Activated CD8-positive, alpha-beta memory T cell treated with anti-CD3 and anti-CD28 coated beads, Interleukin-2, amount 50 U/mL, for 48 hours (primary cell): ENCODE measurements at places on chromosomes 6 and 20.

- no peak for DNase-seq
Measured at GRCh38 chr6:25056130-25056529, 120.4 kb upstream of the RIPOR2 start.

GRCh38 chr6:24425091-24425490, 22.4 kb downstream of the MRS2 start:
- DNase-seq = no peak

GRCh38 chr6:76230711-76231110, 158.2 kb upstream of the IMPG1 start:
- no peak for DNase-seq

DNA sequence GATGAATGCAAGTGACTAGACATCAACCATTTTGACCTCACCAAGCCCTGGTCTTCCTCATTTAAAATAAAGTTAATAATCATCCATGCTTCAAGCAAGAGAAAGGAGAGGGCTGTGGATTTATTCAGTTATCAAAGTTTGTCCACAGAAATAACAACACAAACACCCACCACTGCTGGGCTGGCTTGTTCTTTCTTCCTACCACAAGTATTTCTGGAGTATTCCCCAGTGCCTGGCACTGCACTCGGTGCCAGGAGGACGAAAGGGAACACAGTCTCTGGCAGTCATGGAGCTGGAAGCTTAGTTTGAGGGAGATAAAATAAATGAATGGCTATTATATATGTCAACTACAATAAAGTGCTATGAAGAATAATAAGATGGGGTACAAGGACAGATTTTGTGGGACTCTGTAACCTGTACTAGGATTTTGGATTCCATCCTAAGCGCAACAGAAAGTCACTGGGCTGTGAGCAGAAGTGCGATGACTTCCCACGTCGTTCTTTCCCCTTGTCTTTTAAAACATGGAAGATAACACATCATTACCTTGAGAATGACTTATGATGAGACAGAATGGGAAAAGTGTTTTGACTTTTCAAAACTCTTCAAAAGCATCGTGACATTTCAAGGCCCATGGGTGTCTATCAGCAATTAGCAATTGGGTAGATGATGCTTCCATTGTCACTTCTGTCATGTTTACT, 74.5 kb upstream of the TRAF3IP2 start:
- no peak for DNase-seq

DNA sequence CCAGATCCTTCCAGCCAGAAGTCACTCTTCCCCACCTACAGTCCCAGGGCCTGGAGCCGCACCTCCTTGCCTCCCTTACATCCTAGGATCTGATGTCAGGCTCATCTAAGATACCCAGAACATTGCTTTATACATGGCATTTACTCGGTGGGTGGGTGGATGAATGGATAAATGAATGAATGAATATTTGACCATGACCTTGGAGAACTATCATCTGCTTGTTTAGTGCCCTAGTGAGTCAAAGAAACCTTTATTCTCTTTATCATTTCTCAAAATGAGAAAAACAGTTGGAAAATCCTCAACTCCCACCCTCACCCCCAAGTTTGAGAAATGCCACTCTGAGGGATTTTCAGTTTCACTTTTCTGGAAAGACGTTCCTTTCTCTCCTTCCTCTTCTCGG, 56.0 kb downstream of the DAAM2 start:
- DNase-seq = no peak

DNA sequence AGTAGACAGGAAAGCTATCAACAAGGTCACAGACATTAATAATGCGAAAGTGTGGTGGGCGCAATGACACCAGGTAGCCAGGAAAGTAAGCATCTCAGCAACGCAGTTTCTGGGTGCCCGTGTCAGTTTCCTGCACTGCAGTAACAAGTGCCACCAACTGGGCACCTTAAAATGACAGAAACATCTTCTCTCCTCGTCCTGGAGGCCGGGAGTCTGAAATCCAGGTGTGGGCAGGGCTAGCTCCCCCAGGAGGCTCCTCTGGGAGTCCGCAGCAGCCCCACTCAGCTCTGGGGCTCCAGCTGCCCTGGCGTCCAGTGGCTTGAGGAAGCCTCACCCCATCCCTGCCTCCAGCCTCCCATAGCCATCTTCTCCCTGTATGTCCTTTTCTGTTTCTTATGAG, 387.2 kb downstream of the TAF4 start:
- DNase-seq = no peak

GRCh38 chr6:56211724-56212123, 35.7 kb downstream of the COL21A1 start:
- DNase-seq = no peak

- no peak for DNase-seq
Measured at GRCh38 chr6:141482796-141483597, 649.7 kb upstream of the GJE1 start.

GRCh38 chr6:30061092-30061857, at the start of gene POLR1H:
Gene POLR1H (plus strand): TSS chr6:30061265. CDS start chr6:30061525, 260 bp downstream.
- DNase-seq = peak; percentile 89

- peak; percentile 32 for DNase-seq
Measured at GRCh38 chr20:34260208-34260942, 19.2 kb downstream of the ASIP start.

DNA sequence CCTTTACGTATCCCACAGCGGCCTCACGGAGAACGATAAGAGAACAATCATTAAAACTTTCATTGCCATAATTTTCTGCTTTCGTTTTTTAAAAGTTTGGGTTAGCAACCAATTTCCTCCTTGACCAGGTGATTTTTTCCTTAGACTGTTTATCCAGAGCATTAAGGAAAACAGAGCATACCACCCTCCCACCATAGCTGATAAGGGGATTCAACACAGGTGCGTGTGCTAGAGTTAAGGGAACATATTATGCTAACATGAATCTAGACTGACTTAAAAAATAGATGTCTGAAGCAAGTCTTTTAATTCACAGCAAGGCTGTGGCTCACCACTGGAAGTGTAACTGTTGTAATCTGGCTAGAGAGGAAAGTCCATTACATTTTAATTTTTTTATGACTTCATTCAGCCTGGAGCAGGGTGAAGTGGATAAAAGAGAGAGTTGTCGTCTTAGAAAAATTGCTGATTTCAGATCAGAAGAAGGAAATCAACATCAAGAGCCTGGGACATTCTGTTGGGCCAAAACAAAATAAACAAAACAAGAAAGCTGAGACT, 5.5 kb upstream of the SLC22A2 start:
- DNase-seq = no peak

- DNase-seq = no peak
Measured at GRCh38 chr6:108872141-108872557, 23.9 kb downstream of the ARMC2 start.

DNA sequence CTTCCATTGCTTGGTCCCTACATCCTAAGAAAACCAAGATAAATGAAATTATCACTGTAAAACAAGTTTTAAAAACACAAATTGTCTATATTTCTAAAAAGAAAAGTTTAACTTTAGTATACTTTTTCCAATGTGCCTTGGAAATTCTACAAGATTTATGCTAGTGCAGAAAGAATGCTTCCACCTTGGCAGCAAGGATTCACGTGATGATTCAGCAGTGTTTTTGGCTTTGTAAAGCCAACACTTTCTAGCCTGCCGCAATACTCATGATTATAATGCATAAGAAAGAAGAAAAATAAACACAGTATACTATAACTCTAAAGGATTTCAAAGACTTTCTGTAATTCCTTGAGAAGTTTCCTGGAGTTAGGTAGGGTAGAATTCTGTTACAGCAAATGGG, 442.7 kb downstream of the TENT5A start:
- DNase-seq = no peak

DNA sequence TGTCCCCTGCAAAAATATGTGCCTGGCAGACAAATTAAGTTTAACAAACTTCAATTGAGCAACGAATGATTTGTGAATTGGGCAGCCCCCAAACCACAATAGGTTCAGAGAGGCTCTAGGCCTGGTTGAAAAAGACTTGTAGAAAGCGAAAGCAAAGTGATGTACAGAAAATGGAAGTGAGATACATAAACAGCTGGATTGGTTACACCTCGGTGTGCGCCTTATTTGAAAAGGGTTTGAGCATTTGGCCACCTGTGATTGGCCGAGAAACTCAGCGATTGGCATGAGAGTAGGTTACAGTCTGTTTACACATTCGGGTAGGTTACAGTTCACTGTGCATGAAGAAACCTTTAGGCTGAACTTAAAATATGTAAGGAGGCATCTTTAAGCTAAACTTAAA, 136.9 kb downstream of the CD83 start:
- DNase-seq = no peak

- DNase-seq = no peak
Measured at GRCh38 chr6:113328886-113329381, 528.2 kb upstream of the MARCKS start.

- no peak for DNase-seq
Measured at GRCh38 chr20:43895235-43895634, 19.4 kb upstream of the TOX2 start.

GRCh38 chr6:33744001-33744848, 2.5 kb downstream of the IP6K3 start:
- DNase-seq = peak; percentile 85

DNA sequence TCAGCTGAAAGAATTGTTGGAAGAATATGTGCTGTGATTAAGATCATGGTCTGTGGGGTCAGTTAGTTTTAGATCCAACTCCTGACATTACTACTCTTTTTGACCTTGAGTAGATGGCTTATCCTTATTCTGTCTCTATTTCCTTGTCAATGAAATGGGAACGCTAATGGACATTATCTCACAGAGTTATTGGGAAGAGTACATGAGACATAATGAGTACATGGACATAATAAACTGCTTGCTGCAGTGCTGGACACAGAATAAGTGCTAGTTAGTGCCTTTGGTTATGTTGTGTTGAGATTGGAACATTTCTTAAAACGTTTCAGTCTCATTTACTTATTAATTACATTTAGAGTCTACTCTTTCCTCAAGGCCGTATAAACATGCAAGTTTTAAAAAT, 42.6 kb downstream of the MAPK14 start:
- DNase-seq = no peak

- no peak for DNase-seq
Measured at GRCh38 chr6:158004701-158005095, 23.0 kb downstream of the SYNJ2 start.

DNA sequence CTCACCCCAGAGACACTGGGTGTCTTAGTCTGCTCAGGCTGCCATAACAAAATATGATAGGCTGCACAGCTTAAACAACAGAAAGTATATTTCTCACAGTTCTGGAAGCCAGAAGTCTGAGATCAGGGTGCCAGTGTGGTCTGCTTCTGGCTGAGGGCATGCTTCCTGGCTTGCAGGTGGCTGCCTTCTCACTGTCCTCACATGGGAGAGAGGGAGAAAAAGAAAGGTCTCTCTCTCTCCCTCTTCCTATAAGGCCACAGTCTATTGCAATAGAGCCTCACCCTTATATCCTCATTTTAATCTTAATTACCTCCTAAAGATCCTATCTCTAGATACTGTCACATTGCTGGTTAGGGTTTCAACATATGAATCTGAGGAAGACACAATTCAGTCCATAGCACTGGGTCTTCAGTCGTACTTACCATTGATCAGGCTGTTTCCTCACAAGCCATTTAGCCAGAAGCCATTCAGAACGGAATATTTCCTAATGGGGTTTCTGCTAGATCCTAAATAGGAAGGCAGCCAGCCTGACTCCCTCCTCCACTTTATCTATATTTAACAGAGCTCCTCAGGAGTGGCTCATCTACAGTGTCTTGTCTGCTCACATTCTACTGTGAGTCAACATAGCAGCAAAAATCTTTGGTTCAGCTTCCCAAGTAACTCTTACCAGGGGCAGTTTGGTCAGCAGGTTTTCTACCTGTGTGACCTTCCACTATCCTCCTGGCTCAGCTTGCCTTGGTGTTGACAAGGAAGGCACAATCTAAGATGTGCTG, 42.2 kb downstream of the CD164 start:
- no peak for DNase-seq

- DNase-seq = no peak
Measured at GRCh38 chr20:19768325-19768842, 10.3 kb downstream of the RIN2 start.

DNA sequence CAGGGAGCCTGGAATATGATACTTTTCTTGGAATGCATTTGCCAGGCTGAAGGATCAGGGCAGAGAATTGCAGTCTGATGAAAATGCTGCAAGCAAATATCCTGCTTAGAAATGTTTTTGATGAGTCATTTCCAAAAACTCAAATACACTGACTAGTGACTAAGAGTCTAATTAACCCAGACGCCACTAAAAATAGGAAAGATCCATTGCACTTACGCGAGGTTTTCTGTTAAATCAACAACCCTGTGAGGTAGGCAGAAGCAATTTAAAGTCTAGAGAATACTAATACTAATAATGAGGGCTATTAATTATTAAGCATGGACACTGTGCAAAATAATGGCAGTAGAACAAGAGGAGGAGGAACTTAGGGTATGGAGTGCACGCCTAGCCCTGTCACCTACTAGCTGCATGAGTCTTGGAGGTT, 130.1 kb upstream of the DOK5 start:
- no peak for DNase-seq

GRCh38 chr20:35942243-35942642, 12.1 kb downstream of the SCAND1 start:
- DNase-seq = no peak

DNA sequence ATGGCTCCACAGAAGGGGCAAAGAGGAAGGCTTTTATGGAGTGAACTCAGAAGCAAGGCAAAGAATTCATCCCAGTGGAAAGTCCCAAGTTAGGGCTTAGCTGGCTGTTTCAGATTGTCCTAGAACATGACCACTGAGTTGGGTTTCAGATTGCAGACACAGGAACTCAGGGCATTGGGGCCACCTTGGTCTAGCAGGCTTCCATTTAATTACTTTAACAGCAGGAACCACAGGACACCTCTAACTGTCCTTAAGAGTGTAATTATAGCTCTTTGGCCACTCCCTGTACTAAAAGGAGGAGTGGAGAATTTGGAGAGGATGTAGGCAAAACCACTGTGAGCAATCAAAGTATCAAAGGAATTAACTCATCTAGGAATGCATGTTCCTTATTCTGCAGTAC, 150.6 kb upstream of the AGPAT4 start:
- DNase-seq = no peak

GRCh38 chr20:45342855-45343531, 5.2 kb downstream of the SDC4 start:
- no peak for DNase-seq

- DNase-seq = no peak
Measured at GRCh38 chr6:20688710-20689500, 154.6 kb downstream of the CDKAL1 start.

GRCh38 chr6:37365791-37366190, 12.0 kb downstream of the RNF8 start:
- DNase-seq = no peak

DNA sequence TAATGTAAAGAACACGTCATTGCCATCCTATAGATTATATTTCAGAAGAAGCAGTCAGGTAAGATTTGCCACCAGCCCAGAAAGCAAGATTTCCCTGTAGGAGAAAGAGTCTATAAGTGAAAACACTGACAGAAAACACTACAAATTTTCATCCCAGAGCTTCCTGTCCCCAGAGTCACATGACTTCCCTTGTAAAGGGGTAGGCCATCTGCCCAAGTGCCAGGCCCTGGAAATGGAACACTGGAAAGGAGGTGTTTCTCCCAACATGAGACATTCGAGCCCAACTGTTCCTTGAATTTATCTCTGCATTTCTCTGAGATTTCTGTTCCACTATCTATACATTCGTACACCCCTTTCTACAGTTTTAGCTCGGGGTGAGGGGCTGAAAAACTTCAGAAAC, 46.9 kb downstream of the RAMACL start:
- no peak for DNase-seq
